ENCODE measurements at places on chromosomes 16 and 17. TPM values are rescaled to one million over a fixed set of nuclear protein-coding genes. Genes with fewer than 3 reads are reported as not detected.

DNA sequence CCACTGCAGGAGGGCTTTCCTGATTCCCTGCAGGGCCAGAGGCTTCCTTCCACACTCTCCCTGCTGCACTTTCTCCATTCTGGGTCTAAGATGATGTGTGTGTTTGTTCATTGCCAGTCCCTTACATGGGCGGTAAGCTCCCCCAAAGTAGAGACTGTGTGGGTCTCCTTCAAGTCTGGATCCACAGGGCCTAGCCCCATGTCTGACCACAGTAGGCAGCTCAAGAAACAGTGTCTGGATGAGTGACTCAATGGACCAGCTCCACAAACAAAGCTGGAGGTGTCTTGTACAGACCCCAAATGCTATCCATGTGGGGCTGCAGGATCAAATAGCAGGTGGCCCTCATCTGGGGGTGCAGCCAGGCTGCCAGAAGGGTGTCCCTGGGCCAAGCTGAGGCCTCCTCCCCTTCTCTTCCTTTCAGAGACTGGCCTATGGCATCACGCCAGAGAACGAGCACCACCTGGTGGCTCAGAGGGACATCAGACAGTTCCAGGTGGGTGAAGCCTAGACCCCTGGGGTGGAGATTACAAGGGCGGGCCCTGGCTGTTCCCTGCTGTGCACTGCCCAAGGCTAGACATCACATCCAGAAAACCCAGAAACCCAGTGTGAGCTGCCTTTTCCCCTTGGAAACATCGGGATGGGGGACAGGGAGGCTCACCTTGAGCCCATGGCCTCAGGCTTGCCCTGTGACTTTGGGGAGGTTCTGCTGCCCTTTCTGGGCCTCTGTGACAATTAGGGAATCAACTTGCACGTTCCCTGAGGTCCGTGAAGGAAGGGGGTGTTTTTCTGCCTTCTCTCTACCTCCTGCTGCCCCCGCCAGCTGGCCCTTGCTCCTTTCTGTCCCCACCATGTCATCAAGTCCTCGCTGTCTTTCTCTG is 45.9 kb downstream of the SLC6A2 start:
- no peak for DNase-seq

DNA sequence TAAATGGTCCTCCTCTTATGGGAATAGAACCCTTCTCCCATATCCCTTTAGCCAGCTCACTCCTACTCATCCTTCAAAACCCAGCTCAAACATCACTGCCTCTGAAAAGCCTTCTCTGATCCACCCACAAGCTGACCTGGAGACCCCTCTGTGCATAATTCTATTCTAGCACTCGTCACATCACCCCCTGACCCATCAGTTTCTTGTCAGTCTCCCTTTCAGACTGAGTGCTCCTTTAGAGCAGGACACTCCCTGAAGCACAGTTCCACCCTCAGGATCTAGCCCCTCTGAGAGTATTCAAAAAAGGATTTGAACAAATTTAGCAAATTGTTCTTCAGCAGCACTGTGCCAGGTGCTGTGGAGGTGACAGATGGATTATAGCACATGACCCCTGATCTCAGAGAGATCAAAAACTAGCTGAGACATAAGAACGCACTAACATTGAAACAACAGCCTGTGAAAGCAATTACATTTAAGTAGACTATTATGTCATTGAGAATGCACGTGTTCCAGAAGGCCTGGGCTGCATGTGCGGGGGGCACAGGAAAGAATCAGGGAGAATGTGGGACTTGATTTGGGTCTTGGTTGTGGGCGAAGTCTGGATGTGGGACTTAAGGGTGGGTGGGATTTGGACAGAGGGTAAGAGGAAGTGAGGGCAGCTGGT is 43.5 kb downstream of the MRPS23 start:
- no peak for DNase-seq

DNA sequence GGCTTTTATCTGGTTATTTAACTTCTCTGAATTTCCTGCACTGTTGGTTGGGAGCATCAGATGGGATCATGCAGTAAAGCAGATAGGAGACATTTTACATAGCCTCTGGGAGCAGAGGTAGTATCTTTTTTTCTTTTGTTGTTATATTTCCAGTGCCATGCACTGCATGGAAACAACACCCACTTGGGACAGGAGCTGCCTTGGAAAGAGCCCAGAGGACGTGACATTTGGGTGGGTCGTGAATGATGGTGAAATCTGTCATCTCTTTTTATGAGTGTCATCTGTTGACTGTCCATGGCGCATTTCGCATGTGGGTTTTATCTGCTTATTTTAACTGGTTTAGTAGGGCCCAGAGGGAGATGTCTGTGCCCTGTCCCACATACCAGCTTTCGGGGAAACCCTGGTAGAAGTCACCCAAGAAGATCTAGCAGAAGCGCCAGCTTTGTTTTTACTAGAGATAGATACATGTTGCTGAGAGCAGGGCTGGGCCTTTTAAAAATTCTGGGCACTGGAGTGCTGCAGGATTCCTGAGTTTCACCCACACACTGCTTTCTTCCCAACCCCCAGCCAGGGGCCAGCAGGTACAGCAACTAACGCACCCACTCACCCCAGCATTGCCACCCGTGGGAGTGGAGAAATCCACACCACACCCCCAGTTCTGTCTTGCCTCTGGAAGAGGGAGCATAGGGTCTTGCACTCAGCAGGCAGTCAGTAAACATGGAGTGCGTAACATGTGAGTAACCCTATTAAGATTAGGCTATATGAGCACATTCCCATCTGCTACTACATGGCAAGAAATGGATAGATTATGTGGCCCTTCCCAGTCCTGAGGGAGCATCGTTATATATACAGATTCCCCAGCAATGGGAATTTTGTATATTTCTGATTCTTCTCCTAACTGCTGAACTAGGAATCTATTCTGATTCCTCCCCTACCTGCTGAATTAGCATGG is 8.4 kb upstream of the TERF2 start:
- no peak for DNase-seq

DNA sequence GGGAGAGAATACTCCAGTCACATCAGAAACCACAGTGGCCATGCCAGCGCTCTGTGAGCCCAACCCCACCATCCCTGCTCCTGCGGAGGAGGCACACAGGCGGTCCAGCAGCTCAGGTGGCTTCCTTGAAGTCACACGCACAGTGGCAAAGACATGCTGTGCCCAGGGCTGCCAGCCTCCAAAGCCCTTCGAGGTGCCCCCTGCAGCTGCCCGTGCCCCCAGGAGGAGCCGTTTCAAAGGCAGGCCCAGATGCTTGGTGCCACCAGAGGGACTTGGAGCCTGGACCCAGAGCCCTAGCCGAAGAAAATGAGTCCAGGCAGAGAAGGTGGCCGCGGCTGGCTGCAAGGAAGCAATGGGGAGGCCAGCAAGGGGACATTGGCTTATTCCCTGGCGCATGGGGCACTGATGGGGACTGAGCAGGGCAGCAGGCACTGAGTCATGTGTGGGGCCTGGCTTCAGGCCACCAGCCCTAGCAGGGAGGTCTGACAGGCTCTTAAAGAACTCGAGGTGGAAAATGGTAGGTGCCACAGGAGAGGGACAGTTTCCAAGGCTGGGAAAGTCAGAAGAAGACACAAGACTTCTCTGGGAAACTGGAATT is 17.2 kb upstream of the CACNG1 start:
- DNase-seq: no peak

The ITGB4 gene
- 64.8 TPM for polyA plus RNA-seq

DNA sequence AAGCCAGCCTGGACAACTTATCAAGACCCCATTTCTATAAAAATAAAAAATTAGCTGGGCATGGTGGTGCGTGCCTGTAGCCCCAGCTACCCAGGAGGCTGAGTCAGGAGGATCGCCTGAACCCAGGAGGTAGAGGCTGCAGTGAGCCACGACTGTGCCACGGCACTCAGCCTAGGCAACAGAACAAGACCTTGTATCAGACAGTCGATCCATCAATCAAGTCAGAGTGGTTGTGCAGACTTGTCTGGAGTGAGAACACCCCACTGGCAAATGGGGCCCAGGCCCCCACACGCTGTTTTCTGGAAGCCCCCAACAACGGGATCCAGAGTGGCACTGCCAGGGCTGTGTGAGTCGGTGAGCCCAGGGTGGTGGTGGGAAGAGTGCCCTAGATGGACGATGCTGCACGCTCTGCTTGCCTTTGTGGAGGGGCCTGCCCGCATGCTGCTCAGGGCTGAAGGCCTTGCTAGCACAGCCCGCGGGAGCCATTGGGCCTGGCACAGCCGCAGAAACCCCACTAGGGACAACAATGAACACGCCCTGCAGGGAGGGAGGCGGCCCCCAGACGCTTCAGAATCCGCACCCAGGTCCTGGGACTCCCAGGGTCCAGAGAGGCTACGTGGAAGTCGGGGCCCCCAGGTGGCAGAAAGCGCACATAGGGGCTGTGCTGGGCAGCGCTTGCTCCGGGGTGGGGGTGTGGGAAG is 80.1 kb upstream of the GNG13 start:
- no peak for DNase-seq

The KRT24 gene
- polyA plus RNA-seq: 4.7 TPM

The ZNF19 gene
- polyA plus RNA-seq: 3.1 TPM

The NFATC2IP gene
- 25.2 TPM for polyA plus RNA-seq

DNA sequence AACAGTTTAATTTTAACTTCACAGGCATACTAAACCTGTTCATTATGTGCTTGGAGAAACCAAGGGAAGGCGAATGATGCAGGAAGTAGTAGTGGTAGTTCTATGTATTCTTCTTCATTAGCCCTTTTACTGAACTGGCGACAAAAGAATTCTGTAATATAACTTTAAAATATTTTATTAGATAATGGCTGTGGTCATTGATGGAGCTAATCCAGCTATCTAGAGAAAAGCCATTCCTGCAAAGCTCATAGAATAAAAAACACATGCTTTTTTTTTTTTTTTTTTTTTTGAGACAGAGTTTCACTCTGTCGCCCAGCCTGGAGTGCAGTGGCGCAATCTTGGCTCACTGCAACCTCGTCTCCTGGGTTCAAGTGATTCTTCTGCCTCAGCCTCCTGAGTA is 23.5 kb downstream of the TANC2 start:
- DNase-seq: no peak

The RSPRY1 gene
- 18.3 TPM for polyA plus RNA-seq

- DNase-seq: no peak
These were observed 190.1 kb downstream of the C16orf78 start for GRCh38 chr16:49563666-49564065.

The ACAP1 gene
- polyA plus RNA-seq: 4.3 TPM

- DNase-seq: no peak
These were observed 119.1 kb upstream of the SMURF2 start for GRCh38 chr17:64781014-64781756.

- DNase-seq: no peak
These were observed at the start of gene SLC5A11 for GRCh38 chr16:24845726-24846547. SLC5A11 (plus strand) TSS chr16:24845963; CDS start chr16:24858644, 12,681 bp downstream.

DNA sequence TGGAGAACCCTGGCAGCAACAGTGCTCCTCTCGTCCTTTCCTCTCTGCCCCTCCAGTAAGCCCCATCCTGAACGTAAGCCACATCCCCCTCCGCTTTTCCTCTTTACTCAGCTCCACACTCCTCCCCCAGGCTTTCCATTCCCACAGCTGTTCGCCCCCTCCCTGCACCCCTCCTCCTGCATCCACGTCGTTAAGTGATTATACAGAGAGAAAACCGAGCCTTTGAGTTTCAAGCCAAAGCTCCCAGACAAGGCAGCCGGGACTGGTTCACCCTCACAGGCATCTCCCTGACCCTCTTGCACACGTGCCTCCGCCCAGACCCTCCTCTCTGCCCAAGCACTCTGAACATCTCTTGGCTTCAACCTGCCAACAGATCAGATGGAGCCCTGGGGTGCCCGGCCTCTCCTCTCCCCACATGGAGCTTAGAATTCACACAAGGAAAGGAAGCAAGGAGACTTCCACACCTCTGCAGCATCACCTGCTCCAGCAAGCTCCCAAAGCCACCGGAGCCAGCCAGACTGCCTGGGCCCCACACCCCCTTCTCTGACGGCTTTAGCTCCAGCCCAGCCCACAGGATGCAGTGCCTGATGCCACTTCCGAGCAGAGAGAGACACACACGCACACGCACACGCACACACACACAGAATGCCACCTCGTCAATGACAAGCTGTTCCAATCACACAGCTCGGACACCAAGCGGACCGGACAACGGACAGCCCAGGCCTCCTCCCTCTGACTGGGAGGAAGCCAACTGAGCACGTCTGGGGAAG is 99.9 kb upstream of the CCL2 start:
- DNase-seq: no peak

The ASIC2 gene
- 0.09 TPM for polyA plus RNA-seq

The PDPK1 gene
- polyA plus RNA-seq: 26.0 TPM

The RCVRN gene
- polyA plus RNA-seq: 0.48 TPM

GRCh38 chr16:84735849-84736586 is 36.2 kb downstream of the USP10 start:
- no peak for DNase-seq

The SKAP1 gene
- 2.1 TPM for polyA plus RNA-seq

DNA sequence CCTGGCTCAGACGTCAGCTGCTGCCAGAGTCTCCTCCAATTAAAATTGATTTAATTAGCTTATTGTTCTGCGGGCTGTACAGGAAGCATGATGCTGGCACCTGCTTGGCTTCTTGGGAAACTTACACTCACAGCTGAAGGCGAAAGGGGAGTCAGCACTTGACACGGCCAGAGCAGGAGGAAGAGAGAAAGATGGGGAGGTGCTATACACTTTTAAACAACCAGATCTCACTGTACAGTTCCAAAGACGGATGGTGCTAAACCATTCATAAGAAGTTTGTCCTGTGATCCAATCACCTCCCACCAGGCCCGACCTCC is 1.4 kb upstream of the PRDM7 start:
- no peak for DNase-seq

The CDH3 gene
- 2.9 TPM for polyA plus RNA-seq

DNA sequence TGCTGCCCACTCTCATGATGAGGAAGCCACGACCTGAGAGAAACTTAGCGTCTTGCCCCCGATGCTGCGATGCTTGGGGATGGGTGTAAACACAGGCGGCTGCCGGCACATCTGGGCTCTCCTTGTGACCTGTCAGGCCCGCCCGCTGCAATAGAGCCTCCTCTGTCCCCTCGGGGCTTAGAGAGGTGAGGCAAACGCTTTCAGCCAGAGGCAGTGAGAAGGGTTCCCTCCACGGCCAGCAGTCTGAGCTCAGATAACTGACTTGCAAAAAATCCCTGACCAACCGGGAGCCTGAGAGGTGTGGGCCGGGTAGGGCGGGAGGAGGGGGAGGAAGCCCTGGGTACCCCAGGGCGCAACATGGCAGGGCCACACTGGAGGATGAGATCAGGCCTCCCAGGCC is 260.6 kb downstream of the C16orf95 start:
- DNase-seq: no peak

Measured in urinary bladder (tissue), 4 donors.